ENCODE measurements at places on chromosomes 12 and 14.

DNA sequence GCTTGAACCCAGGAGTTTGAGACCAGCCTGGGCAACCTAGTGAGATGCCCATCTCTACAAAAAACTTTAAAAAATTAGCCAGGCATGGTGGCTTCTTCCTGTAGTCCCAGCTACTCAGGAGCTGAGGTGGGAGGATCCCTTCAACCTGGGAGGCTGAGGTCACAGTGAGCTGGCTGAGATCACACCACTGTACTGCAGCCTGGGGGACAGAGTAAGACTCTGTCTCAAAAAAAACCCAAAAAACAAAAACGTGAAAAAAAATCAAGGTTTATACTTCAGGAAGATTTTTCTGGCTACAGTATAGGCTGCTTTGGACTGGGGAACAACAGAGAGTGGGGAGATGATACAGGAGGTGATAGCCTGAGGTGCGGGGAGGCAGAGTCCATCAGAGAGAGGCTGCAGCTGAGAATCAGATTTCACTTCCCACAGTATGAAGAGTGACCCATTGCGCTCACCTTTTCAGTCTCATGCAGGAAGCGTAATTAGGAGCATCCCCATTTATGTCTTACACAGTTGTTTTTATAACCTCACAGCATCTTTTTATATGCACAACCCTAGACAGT is 28.9 kb downstream of the DNAH10 start:
- no peak for DNase-seq

DNA sequence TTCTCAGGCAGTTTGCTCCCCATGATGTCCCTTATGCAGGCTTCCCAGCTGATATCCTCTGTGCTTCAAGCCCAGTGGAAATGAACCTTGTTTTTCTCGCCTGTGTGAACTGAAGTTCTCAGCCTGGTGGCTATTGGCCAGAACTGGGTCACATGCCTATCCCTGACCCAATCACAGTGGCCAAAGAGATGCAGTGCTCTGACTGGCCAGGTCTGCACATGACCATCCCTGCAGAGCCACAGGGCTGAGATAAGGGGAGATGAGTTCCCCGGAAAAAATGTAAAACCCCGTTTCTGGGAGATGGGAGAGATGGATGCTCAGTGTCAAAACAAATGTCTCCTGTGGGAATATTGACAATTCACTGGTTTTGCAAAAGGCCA is 34.7 kb upstream of the FZD10 start:
- no peak for DNase-seq

GRCh38 chr12:9973949-9974348 is 2.7 kb downstream of the CLEC12A start:
- DNase-seq: no peak

GRCh38 chr12:106023039-106023438 is 115.7 kb downstream of the NUAK1 start:
- no peak for DNase-seq

- peak; percentile 24 for DNase-seq
Observed at GRCh38 chr12:94879542-94879941, 124.0 kb downstream of the NDUFA12 start.

DNA sequence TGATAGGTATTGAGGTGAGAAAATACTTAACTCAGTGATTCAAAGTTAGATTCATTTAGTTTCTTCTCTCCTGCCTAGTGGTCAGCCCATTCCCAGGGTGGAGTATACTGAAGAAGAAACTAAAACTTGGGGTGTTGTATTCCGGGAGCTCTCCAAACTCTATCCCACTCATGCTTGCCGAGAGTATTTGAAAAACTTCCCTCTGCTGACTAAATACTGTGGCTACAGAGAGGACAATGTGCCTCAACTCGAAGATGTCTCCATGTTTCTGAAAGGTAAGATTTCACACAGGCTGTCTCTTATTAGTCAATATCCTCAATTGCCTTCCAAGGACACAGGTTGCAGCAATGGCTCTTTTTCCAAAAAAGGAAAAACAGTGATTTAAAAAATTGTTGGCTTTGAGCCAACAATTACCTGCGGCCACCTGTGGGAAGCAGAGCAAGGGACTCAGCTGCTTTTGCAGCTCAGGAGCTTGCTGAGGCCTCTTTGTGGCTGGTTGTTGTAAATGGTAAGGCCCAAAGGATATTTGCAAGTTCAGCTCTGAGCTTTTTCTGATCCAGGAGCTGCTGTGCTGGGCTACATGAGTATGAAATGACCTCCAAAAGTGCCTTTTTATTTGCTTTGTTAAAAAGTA is 33.9 kb downstream of the TPH2 start:
- no peak for DNase-seq

DNA sequence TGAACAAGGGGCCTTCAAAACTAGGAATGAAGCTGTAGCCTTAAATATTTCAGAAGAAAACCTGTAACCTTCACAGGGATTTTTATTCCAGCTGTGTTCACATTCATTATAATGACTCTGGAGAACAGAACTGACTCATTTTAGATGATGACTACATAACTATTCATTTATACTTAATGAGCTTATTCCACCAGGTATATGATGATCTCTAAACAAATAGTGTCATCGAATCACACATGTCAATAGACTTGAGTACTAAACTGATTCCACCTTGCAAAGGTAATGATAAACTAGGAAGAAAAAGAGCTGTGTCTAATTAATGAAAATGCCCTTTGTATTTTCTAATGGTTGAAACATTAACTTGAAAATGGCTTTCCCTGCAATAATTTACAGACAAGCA is 433.2 kb downstream of the PDZRN4 start:
- DNase-seq: no peak

DNA sequence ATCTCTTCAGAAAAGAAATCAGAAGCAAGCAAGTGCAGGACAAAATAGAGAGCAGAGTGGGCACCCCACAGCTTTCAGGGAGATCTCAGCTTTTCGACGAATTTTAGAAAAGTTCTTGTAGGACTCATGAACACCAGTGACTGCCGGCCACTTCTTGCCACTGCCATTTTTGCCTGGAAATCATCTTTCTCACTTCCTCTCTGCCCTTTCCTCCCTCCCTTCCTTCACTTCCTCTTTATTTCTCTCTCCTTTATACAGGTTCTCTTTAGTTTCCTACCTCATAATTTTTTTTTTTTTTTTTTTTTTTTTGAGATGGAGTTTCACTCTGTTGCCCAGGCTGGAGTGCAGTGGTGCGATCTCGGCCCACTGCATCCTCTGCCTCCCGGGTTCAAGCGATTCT is 185.6 kb downstream of the APAF1 start:
- DNase-seq: no peak

DNA sequence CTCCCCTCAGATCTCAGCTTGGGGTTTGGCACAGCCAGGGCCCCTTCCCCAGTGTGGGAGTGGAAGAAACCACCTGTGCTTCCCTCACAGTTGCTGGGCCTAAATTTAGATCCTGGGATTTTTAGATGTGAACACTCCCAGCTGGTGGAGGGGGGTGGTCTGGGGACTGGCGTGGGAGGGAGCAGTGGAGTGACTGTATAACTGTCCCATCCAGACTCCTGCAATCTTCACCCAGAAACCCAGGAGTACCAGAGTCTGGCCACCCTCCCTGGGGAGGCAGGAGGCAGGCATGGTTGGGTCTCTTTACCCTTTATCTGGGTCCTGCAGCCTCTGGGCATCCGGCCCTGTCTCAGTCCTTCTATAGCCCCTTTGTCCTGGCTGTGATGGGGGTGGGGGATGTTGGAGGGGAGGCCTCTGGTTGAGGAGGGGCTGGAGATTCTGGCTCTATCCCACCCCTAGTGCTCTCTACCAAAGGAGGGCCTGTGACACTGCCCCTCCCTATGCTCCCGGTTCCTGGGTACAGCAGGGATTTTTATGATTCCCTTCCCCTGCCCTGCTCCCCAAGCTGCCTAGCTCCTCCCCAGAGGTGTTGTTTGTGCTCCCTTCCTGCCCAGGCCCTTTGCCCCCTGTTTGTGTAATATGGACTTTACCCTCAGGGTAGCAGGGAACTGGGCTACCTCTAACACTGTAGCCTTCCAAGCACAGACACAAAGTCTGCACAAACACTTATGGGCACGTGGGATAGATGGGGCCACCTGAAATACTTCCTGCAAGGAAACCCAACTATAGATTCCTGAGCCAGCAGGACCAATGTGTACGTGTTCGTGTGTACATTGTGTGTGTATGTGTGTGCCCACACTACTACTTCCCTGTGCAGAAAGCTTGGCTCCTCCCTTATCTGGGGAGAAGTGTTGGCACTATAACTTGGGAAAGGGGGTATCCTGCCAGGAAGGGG is 1.7 kb downstream of the ERBB3 start:
- no peak for DNase-seq

DNA sequence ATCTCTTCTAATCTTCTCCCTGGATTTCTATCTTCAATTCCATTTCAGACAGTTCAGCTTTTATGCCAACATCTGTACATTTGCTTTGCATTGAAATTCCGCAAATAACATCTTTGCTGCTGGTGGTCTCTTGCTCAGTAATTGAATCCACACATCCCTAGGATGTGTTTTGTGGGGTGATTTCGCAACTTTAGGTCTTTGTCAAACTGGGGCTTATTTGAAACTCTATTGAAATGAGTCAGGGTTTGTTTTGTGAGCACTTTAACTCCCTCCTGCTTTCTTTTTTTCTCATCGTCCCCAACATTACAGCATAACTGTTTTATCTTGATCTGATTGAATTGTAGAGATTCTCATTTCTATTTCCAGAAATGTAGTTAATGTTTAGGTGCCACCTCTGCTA is 404.3 kb downstream of the NPAS3 start:
- no peak for DNase-seq

- DNase-seq: no peak
Observed at GRCh38 chr12:2029851-2030250, 22.9 kb upstream of the CACNA1C start.

GRCh38 chr12:65720136-65721130 is 103.8 kb upstream of the HMGA2 start:
- DNase-seq: peak; percentile 90

GRCh38 chr12:97177481-97177880 is 270.4 kb downstream of the NEDD1 start:
- peak; percentile 20 for DNase-seq

- no peak for DNase-seq
Observed at GRCh38 chr14:104322531-104323366, 184.4 kb downstream of the KIF26A start.

- no peak for DNase-seq
Observed at GRCh38 chr12:48943221-48943620, 14.1 kb downstream of the ARF3 start.

GRCh38 chr14:67513631-67514108 is 19.4 kb upstream of the PLEKHH1 start:
- no peak for DNase-seq

- peak; percentile 95 for DNase-seq
Observed at GRCh38 chr12:105820429-105821125, 318.2 kb downstream of the NUAK1 start.

DNA sequence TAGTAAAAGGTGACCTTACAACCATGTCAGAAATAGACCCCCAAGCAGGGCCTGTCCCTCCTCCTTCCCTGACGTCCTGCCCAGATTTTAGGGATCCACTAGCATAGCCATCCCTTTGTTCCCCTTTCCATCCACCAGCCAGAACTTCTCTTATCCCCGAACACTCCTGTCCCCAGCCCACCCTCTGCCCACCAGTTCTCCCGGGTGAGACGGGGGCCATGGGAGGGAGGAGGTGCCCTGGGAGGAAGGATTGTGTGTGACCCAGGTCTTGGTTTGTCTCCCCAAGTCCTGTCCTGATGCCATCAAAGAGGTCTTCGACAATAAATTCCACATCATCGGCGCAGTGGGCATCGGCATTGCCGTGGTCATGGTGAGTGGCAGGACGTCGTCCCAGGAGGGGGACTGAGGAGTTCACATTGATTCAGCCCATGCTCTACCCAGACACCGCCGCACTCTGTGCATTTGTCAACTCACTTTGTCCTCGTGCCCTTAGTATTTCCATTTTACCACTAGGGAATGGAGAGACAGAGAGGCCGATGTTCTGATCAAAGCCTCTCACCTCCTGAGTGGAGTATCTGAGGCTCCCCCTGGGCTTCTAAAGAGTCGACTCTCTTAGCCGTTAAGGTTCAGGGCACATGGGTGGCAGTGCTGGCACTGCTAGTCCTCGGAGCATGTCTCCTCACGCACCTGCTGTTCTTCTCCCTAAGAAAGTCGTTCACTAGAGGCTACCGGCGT is 35.9 kb downstream of the CD9 start:
- DNase-seq: no peak

DNA sequence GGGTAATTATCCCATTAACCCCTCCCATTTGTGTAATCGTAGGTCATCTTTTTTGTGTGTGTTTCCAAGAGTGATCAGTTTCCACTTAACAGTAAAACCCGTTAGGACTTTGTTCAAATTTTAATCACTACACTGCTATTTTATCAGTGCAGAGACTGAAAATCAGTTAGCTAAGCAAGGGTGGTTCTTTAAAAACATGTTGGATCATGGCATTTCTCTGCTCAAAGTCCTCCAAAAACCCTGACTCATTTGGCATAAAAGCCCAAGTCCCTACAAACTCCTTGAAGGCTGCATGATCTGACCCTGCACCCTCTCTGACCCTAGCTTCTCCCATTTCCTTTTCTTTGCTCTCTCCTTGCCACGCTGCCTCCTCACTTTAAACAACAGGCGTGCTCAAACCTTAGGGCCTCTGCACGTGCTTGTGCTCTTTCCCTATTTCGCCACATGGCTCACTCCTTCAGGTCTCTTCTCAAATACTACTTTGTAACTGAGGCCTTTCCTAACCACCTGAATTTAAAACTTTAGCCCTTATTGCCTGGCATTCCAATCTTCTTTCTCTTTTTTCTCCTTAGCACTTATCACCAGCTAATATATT is 13.2 kb upstream of the OVCH1 start:
- no peak for DNase-seq

- no peak for DNase-seq
Observed at GRCh38 chr14:53757732-53758131, 198.9 kb downstream of the BMP4 start.
